Renal cortex interstitium (tissue), 15 donors: ENCODE measurements at places on chromosomes 7 and 10. TPM values are rescaled to one million over a fixed set of nuclear protein-coding genes. Genes with fewer than 3 reads are reported as not detected.

Gene POLR1F
- polyA plus RNA-seq, result 19.4 TPM

DNA sequence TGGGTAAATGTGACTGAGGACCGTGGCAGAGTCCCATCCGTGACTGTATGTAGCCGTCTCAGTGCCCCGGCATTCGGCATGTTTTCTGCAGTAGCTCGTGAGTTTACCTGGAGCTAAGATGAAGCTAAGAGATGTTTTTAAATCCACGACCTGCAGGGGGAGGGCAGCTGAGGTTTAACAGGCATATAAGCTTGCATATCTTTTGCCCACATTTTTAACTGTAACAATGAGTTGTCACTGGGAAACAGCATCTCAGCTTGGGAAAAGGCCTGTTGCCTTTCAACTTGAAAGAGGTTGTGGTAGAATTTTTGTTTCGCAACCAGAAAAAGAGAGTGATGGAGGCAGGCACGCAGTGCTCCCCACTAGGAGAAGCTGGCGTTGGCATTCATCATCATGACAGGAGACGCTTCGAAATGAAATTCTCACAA is 77.7 kb downstream of the CELF2 start:
- DNase-seq, result no peak

DNA sequence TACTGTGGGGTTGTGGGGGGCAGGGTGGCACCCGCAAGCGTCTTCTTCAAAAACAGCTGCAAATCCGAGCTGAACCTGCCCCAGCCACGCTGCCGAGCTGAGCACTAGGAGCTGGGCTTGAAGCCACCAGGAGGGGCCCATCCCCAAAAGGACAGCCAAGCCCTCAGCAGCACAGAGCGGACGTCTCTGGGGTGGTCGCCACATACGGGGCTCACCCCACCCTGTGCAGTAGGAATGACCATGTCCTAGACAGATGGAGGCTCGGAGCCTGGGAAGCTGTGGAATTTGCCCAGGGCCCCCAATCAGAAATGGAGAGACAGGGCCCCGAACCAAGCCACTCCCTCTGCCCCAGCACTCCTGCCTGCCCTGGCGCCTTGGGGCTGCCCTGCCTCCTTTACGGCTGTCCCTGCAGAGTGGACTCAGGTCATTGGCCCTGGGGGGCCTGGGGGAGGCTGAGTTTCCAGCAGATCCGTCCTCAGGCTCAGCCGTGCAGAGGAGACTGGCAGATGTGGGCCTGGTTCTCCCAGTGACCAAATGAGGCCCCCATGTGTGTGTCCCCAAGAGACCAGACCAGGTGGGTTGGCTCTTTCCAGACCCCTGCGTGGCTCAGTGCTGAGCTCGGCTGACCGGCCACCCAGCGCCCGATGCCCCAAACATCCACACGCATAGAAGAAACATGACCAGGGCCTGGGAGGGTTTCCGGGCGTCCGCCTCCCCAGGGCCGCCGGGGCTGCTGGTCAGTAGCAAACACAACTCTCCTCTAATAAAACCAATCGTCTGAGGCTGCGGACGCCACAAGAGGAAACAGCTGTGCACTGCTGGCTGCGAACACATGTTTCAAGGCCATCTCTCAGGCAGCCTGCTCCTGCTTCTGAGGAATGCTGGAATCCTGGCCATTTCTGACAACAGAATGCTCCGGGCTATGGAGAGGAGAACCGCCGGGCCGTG is 54.9 kb downstream of the PDGFA start:
- DNase-seq, result no peak

- DNase-seq, result no peak
These were observed 2.4 kb downstream of the CD36 start for GRCh38 chr7:80640846-80641245.

Gene PLXNA4
- polyA plus RNA-seq, result 12.1 TPM

Gene GNAT3
- polyA plus RNA-seq, result not detected

Gene SLC35B4
- 26.3 TPM for polyA plus RNA-seq

DNA sequence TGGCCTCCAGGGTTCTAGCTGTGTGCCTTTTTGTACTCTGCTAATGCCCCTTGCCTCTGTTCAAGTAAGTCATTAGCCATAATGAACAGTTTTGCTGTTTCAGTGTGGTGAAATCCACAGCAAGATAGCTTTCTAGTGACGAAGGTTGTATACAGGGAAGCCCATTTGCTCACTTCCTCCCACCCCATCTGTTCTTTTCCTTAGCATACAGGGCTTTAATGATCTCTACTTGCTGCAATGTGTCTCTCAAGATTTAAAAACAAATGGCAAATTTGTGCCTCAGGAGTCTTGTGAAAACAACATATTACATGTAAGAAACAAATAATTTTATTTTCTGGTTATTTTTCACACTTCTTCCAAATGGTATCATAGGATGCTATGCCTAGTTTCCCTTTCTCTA is 243.2 kb downstream of the CDK14 start:
- DNase-seq, result no peak

- no peak for DNase-seq
These were observed 43.4 kb upstream of the DAGLB start for GRCh38 chr7:6491194-6491593.

Gene SEMA3E
- 1.5 TPM for polyA plus RNA-seq

DNA sequence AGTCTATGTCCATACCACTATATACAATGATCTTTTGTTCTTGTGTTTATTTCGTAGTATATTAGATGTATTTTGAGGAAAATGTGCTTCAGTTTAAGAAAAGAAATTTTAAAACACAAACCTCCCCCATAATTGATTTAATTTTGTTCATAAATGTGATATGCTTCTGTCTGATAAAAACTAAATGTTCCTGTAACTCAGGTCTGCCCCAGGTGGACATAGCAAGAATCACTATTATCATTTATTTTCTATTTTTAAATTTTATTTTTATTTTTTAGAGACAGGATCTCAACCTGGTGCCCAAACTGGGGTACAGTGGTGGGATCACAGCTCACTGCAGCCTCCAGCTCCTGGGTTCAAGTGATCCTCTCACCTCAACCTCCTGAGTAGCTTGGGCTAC is 43.2 kb downstream of the BEND7 start:
- DNase-seq, result no peak

DNA sequence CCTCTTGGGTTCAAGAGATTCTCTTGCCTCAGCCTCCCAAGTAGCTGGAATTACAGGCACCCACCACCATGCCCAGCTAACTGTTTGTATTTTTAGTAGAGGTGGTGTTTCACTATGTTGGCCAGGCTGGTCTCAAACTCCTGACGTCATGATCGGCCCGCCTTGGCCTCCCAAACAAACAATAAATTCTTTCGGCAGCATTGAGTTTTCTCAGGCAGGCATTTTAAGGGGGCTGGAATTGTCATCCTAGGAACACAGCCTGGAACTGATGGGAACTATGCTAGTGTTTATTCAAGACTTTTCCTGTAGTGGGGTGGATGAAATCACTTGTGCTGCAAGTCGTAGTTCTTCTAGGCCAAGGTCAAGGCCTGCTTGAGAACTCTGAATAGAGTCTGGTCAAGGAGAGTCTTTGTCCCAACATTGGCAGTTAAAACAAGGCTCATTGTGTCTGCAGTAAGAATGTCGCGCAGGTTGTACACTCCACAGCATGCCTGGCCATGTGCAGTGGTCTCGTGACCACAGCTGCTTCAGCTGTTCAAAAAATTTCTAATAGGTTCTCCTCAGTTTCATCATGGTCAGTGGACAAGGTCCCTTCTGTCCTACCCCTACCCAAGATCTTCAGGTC is 92.8 kb downstream of the HECW1 start:
- DNase-seq, result no peak

Gene NANOS1
- 4.8 TPM for polyA plus RNA-seq

- DNase-seq, result no peak
These were observed 84.4 kb downstream of the ZRANB1 start for GRCh38 chr10:125026036-125026931.

DNA sequence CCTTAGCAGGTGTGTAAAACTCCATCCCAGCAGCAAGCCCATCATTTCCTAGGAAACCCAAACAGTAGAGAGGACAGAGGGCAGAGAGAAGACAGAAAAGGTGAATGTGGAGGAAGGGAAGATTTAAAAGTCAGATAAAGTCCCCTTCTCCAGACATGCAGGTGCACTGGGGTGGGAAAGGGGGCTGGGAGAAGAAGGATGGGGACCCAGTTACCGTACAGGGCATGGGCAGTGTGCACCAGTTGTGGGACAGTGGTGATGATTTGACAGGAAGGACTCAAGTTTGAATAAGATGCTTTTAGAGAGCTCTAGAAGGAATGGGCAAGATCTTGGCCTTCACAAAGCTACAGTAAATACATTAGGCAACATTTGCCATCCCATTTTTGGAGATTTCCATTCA is 110.7 kb upstream of the PLXNA4 start:
- no peak for DNase-seq

DNA sequence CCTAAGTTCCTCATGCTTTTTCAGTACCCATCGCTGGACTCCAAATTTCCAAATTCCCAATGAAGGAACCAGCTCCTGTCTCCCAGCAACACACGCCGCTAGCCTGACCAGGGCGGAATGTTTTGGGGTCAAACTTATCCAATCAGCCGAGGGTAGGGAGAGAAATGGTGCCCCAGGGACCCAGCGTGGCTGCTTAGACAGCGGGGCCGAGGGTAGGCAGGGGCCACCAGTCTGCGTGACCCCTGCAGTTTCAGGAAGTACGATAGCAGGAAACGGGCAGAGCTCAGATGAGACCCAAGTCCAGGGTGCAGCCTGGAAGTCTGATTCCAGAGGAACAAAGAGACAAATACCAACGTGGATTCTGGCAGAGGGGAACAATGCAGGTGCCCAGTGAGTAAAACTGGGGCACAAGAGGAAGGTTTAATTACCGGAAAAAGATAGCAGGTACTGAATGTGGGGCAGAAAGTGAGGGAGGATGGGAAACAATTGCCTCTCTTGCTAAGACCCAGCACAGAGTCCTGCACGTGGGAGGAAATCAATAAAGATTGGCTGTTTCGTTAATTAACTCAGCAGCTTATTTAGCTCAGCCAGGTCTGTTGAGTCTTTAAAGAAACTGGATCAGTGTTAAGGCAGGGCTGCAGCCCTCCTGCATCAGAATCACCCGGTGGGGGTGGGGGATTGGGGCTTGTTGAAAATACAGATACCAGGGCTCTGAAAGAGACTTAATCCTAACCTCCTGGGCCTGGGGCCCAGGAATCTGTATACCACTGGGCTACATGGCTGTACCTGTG is 50.4 kb upstream of the NFE2L3 start:
- no peak for DNase-seq

GRCh38 chr7:16587790-16588189 is 57.8 kb downstream of the ANKMY2 start:
- DNase-seq, result no peak

Gene CUBN
- 277 TPM for polyA plus RNA-seq

- DNase-seq, result no peak
These were observed 2.8 kb downstream of the SEC31B start for GRCh38 chr10:100516847-100517246.

Gene LOXL4
- polyA plus RNA-seq, result 4.0 TPM

- no peak for DNase-seq
These were observed 13.0 kb upstream of the BAMBI start for GRCh38 chr10:28664369-28664740.

GRCh38 chr7:113636727-113637421 is 281.9 kb downstream of the PPP1R3A start:
- DNase-seq, result no peak

DNA sequence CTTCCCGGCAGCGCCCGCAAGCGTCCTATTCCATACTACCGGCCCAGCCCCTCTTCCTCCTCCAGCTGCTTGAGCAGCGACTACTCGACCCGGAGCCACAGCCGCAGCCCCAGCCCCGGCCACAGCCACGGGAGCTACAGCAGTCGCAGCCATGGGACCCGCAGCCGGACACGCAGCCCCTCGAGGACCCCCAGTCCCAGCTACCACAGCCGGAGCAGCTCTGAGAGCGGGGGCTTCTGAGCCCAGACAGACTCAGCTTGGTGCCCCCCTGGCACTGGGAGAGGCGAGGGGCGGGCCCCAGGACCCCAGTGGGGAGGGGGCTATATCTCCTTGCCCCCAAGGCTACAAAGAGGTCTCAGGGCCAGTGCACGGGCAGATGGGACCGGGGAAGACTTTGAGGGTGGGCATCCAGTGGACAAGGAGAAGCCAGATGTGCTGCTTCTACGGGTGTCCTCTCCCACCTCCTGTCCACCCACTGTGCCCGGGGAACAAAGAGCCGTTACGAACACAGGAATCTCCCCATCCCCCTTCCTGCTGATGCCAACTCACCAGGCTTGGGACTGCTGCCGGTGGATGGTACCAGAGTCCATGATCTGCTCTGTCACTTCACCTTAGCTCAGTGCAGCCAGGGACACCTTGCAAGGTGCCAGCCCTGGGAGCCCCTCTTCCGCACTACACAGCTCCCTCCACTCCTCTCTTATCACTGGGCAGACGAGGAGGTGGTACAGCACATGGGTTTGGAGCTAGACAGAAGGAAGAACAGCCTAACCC is 16.7 kb upstream of the HSPB1 start:
- DNase-seq, result no peak

Gene GATAD1
- 35.1 TPM for polyA plus RNA-seq

Gene CPVL
- polyA plus RNA-seq, result 51.6 TPM

DNA sequence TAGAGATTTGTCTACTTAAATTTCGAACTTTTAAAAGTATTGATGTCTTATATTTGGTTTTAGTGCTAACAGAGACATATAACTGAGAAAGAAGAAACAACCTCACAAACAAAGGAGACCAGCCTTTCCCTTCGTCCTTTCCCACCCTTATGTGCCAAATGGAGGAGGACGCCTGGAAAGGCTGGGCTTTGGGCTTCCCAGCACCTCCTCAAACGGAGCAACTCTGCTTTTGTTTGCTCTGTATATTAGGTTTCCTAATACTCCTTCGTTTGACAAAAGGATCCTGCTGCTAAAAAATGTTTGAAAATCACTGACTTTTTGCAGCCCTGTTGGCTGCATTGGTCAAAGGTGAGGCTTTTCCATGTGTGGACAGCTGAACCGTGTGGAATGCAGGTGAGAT is 471.8 kb downstream of the SORCS3 start:
- no peak for DNase-seq

- no peak for DNase-seq
These were observed 633.4 kb upstream of the COBL start for GRCh38 chr7:51949726-51950644.

Gene SORBS1
- 30.9 TPM for polyA plus RNA-seq

Gene WDR86
- 39.1 TPM for polyA plus RNA-seq

DNA sequence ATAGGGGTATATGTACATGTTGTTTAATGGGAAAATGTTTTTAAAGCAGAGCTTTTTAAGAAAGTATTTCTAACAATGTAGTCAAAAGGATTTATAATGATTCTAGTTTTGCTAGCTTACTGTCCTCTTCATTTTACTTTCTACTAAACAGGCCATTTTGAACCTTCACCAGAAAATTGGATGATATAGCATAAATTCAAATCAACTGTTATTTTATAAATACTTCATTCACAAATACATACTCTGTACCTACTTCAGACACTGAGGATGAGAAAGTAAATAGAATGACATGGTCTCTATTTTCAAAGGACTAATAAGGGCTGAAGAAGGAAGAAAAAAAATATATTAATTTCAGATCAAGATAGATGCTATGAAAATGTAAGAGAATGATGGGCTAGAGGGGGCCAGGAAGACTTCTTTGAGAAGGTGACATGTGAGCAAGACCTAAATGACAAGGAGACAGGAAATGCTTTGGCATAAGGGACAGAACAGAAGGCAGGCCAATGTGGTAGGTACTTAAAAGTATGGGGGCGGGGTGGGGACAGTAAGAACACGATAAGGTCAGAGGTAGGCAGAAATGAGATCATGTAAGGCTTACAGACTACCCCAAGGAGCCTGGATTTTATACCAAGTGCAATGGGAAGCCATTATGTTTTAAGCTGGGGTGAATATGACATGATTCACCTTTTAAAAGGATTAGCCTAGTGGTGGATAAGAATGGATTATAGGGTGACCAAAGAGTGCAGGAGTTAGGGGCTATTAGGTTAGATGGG is 5.2 kb downstream of the NAMPT start:
- no peak for DNase-seq
